ENCODE measurements at places on chromosomes 12 and 14. TPM values are rescaled to one million over a fixed set of nuclear protein-coding genes. Genes with fewer than 3 reads are reported as not detected.

DNA sequence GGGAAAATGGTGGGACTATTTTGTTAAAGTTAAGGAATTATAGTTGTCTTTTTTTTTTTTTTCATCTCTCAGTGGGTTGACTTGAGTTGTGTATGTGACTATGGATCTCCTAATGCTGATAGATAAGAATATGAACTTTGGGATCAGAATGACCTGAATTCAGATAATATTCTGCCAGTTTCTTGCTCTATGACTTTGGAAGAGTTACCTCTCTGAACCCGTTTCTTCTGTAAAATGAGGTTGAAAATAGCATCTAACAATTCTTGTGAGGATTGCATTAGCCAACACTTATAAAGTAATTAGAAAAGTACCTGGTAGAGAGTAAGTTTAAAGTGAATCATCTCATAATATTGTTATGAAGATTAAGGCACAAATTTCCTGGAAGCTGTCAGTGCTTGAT lies 18.4 kb downstream of the EID3 start:
- DNase-seq, result no peak

Gene PIK3C2G
- total RNA-seq, result not detected

DNA sequence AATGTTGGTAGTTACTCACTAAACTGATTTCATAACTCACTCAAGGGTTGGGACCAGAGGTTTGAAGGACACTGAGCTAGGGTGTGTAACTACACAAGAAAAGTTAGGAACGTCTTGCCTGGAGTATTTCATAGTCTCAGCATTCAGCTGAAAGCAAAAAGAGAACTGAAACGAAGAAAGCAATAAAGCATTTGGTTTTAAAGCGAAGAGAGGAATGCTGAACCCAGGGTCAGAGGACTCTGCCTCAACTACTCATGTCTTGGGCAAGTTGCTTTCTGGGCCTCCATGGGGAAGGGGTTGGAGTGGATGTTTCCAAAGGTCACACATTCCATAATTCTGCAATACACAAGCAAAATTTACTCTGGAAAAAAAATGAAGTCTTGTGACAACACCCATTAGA lies 1.4 kb downstream of the GNS start:
- no peak for DNase-seq

Gene LMO3
- total RNA-seq, result not detected

Gene BEGAIN
- 0.05 TPM for total RNA-seq

- DNase-seq, result no peak
Measured at GRCh38 chr12:75812271-75813018, 219.1 kb downstream of the PHLDA1 start.

GRCh38 chr14:100108840-100109593 lies 43.8 kb downstream of the EVL start:
- DNase-seq, result no peak

DNA sequence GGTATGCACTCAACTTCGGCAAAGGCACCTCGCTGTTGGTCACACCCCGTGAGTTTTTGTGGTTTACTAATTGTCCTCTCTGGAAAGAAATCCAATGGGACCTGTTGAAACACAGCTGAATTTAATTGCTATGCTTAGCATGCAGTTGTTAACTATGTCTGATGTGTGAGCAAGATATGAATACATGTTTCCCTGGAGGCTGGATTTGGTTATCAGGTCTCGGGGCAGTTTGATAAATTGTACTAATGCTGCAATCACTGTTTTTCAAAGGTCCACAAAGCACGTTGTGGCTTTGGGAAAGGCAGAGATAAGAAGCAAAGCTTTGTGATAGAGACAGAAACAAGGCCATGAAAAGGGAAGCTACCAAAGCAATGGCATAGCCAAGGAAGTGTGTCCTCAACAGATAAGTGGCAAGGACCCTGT lies 91.3 kb downstream of the DAD1 start:
- no peak for DNase-seq

Data from glomerular endothelial cell (primary cell).